Stimulated activated CD4-positive, alpha-beta T cell treated with anti-CD3 and anti-CD28 coated beads, Interleukin-4, amount 100 ng/mL, for 4 hours (primary cell): ENCODE measurements at places on chromosomes 13 and 19.

DNA sequence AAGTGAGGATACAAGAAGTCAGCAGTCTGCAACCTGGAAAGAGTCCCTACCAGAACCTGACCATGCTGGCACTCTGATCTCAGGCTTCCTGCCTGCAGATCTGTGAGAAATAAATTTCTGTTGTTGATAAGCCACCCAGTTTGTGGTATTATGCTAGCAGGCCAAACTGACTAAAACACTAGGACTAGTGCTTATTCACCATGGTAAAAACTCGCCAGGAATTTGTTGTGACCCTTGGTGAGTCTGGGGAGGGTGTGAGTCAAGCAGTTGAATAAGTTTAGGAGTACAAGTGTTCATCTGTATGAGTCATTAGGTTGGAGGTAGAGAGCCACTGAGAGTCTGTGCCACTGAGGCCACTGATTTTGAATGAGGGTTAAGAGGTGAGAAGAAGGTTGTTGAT lies 3.6 kb downstream of the ZIK1 start:
- DNase-seq = no peak

GRCh38 chr13:34153428-34154180 lies 335.7 kb downstream of the RFC3 start:
- DNase-seq = no peak

DNA sequence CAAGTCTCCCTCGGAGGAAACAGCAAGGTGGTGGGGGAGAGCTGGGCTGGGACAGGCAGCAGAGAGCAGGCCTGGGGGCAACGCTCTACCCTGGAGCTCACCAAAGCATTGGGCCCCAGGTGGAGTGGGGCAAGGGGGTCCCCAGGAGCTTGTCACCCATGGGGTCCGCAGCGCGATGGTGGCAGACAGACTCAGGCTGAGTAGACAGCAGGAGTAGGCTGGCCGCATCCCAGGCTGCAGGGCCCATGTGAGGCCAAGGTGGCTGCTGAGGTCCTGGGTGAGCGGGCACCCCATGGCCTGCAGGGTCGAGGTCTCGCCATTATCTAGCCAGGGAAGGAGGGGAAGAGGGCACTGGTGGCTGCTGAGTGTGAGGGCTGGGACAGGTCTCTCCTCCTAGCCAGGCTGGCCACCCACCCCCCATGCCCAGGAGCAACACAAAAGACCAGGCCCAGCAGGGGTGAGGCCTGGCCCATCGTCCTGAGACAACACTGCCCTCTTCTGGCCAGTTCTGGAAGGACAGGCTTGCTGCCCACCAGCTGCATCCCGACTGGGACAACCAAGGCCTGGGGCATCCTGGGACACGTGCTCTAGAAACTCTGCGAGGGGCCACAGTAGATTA lies 33.1 kb downstream of the CEBPG start:
- peak; percentile 58 for DNase-seq

DNA sequence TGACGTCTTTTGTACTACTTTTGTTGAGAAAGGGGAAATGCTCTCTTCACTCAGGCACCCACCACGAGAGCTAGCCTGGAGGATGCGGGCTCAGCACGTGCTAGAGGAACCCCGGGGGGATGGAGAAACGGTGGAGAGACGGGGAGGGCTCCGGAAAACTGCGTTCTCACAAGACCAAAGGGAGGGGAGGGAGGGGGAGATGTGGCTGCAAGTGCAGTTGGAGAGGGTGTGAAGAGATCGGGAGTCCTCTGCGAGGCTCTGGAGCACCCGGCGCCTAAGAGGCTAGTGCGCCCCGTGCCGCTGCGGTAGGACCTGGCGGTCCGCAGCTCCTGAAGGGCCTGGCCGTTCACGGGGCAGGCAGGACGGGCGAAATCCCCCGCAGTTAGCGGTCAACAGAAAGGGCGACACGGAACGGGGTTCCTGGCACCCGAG lies 43.4 kb upstream of the XPO4 start:
- DNase-seq = no peak

DNA sequence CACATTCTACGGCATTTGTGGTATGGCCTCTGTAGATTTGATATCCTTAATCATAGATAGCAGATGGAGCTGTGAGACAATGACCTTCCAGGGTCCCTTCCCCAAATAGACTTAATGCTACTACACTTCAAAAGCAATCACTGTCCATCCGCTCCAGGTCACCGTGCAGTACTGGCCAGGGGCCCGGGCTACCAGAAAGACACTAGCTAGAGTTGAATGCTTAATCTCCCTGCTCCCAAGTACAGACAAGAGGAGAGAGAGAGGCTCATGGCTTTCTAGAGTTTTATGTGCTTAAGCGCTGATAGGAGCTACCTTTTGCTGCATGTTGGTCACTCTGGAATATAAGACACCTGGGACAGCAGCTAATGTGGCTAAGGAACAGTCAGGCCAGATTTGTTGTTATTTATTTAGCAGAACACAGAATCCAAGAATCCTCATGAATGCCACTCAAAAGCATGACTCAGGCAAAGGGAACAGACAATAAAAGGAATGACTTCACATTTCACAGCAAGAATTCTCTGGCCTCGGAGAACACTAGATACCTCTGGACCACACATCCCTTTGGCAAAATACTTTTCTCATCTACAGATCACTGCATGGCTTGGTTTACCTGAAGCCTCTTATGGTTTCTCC lies 165.0 kb downstream of the LACC1 start:
- no peak for DNase-seq

DNA sequence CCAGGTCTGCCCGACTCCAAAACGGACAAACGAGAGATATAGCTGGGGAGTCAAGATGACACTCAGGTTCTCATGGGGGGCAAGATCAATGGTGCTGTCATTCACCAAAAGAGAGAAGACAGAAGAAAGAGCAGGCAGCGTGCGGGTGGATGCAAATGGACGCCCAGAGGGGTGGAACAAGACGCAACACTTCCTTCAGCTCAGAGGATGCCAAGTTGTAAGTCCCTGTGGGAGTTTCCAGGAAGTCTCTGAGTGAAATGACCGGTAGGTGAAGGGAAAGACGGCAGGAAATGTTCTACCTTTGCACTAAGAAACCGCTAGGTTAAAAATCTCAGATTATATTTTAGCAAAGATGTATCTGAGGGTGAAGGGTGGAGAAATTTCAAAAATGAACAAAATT lies 26.5 kb downstream of the TUBGCP3 start:
- DNase-seq = no peak

DNA sequence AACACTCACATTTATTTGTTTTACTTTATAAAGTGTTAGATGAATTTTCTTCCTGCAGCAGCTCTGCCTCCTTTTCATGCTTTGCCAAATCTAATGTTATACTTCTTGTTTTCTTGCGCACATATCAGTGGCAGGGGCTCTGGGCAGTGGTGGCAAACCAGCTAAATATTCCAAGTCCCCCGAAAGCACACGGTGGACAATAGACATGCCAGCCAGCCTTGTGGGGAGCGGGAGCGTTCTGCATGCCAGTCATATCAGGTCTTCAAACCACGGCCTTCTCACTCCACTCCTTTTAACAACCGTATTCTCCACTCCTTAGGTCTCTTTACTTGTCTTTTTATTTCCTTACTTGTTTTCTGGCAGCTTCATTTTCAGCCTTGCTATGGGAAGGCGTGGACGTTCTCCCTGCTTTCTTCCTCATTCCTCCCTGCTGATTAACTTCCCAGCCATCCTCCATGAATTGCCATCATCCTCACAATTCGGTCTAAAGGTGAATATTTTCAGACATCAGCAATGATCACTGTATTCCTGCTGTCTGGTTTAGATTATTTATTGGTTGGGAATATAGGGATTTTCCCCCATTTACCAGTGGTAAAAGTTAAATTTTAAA lies 77.1 kb upstream of the WASF3 start:
- no peak for DNase-seq

GRCh38 chr19:50332244-50333038 lies 3.3 kb upstream of the KCNC3 start:
- DNase-seq = no peak

DNA sequence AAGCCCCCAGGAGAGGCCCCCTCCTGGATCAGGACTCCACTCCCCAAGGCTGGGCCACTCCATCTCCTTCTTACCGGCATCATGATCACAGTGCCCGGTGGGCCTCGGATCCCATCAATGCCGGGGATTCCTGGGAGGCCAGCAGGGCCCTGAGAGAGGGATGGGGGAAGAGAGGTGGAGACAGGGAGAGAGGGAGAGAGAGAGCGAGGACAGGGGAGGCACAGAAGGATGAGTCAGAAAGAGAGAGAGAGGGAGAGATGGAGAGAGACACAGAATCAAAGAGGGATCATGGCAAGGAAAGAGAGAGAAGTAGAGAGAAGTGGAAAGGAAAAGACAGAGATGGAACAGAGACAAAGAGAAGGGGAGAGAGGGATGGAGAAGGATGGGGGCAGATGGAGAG lies 13.8 kb downstream of the COL5A3 start:
- DNase-seq = no peak

DNA sequence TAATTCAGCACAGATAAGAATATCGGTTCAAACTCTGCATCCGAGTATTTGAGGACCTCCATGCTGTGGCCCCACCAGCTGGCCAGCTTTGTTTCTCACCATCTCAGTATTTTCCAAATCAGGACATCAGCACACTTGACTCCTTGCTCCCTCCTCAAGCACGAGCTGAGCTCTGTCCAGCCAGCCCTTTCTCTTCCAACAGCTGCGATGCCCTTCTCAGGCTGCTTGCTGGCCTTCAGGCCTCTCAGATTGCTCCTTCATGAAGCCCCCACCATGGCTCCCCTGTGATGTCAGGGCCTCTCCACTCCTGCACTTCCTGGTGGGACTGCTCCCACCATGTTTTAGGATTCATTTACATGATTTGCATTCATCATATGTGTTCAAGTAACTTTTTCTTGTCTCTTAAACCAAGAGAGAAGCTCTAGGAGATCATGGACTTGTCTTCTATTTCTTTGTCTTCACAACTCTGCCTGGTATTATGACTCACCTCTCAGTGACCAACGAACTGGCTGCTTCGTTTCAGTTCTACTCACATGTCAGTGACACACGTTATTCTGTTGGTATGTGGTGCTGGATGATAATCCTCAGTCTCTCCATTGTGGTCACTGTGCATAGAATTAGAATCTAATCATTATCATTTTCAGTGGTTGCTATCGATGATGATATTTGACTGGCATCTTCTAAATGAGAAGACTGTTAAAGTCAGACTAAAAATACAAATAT lies 471.7 kb downstream of the EFNB2 start:
- no peak for DNase-seq

DNA sequence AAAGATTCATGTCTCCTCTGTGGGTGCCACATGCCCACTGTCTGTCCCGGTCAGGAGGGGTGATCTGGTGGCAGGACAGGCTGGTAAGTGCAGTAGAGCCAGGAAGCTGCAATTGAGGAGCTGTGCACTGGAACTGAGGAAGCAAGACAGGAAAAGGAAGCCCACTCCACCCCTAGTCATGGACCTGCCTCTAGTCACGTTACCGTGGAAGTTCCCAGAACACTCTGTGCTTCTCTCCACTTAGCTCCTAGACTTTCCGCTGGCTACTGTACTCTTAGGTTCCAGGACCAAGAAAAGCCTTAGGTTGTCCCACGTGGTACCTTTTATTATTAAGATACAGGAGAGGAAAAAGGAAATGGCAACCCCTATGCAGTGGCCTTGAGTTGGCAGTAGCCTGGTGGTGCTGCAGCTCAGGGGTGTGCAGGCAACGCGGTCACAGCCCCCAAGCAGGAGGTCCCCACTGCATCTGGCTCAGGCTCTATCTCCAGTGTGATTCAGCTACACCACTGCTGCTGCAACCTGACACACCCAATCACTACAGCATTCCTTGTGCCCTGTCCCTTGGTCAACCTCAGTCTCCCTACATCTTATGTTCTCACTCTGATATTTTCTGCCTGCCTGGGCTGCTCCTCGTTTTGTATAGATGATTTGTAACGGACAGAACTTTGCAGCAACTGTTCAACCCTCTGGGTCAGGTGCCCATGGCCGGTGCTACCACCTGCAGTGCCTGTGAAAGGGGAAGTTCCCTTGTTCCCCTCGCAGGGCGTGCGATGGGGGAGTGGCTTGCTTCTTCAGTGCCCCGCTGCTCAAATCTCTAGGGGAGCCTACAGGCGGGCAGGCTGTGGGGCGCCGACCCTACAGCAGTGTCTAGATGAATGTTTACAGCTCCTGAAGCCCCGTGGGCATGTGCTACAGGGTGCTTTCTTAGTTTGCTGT lies 24.4 kb upstream of the GPR12 start:
- no peak for DNase-seq

DNA sequence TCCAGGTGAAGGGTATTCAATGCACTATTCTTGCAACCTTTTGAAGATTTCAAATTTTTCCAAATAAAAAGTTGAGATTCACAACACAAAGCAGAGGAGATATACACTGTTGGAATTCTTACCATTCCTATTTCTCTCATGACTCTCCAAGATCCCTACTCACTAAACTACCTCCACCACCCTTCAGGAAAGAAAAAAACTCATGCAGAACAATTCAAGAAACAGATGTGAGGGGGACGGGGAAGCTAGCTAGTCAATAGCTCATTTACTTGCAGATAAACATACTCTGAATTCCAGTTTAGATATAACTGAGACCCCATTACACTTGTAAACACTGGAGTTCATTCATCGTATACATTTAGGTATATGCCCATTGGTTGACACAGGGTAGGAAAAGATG lies 90.0 kb upstream of the SERP2 start:
- no peak for DNase-seq

- DNase-seq = no peak
These were observed 376.7 kb downstream of the LIG4 start for GRCh38 chr13:107838588-107839161.

DNA sequence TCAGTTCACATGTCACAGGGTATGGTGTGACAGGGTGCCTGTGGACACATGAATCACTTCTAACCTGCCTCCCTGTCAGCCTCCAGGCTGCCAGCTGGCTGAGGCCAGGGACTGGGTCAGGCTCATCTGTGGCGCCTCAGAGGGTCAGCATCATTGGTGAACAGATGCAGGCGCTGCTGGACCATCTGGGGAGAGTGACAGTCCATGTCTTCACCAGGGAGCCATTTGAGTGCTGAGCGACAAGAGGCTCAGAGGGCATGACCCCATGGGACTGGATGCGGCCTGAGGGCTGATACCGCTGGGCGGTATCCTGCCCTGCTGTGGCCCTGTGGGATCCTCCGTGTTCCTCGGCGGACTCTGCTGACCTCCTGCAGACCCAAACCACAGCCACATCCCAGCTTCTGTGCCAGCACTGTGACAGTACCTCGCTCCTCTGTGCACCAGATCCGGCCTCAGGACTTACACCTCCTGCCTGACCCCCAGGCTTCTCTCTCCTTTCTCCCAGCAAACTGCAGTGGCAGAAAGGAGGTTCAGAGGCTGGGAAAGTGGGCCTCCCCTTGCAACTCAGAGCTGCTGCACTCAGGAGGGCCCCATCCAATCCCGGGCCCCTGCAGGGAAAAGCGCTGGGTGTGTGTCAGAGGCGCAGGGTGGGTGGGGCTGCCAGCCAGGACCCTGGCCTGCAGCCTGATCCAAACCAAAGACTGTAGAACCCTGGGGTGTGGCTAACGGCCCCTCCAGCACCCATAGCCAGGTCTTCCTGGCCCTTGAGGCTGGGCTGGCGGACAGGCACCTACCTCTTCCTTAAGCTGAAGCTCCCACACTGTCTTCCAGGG lies 10.2 kb downstream of the ACTMAP start:
- no peak for DNase-seq
